ENCODE measurements at places on chromosomes 5 and 9.
A peak's percentile ranks its signal among the peaks of the same experiment; 100 is the strongest.

- no peak for DNase-seq
- peaks cover 6% of the 10 kb centered on the region for H3K4me1 ChIP-seq
- peaks cover 7% of the 10 kb centered on the region for H3K36me3 ChIP-seq
- H3K27ac ChIP-seq, result peak overlapping the region; percentile 48
- H3K4me3 ChIP-seq, result peak overlapping the region; percentile 85
- H3K27me3 ChIP-seq, result no peaks in the 10 kb centered on the region
Observed at GRCh38 chr5:127228540-127229184, 61.9 kb upstream of the MEGF10 start.

DNA sequence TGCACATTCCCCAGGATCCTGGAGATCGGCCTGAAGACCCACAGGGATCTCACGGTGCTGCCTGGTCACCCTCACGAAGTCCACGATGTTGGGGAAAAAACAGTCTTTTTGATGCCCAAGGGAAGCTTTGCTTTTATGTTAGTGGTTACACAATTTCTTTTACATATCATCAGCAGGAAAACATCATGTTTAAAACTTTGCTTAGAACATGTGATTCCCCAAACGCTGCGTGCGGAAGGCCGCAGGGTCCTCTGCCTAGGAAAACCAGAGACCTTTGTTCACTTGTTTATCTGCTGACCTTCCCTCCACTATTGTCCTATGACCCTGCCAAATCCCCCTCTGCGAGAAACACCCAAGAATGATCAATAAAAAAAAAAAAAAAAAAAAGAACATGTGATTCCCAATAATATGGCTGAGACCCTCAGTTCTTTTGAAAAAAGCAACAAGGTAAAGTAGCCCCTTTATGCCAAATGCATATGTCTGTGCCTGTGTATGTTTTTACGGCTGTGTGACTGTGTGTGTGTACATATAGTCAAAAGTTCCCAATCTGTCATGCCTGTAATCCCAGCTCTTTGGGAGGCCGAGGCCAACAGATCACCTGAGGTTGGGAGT is 11.5 kb upstream of the AGPAT2 start:
- DNase-seq, result no peak
- H3K27me3 ChIP-seq, result peaks cover 7% of the 10 kb centered on the region
- no peak overlapping the region for H3K4me3 ChIP-seq
- H3K4me1 ChIP-seq, result peaks cover 36% of the 10 kb centered on the region
- no peaks in the 10 kb centered on the region for H3K36me3 ChIP-seq

DNA sequence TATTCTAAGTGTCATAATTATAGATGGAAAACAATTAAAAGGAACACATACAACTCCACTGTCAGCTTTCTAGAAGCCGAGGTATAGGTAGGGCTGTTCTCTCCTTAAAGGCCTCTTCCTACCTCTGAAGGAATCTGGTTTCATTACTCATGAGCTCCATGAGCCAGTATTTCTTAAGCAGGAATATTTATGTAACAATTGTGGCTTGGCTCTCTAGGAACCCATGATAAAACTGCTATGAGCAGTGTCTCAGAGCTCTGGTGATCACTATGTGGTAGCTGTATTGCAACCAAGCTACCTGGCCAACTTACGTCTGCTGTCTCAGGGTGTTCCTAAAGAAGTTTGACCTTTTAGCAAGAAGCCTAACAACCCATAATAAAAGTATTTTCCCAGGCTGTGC is 157.7 kb downstream of the CEP120 start:
- H3K4me3 ChIP-seq, result no peak overlapping the region
- no peak for DNase-seq
- H3K27me3 ChIP-seq, result peaks cover 5% of the 10 kb centered on the region
- no peaks in the 10 kb centered on the region for H3K36me3 ChIP-seq
- no peak overlapping the region for H3K27ac ChIP-seq

DNA sequence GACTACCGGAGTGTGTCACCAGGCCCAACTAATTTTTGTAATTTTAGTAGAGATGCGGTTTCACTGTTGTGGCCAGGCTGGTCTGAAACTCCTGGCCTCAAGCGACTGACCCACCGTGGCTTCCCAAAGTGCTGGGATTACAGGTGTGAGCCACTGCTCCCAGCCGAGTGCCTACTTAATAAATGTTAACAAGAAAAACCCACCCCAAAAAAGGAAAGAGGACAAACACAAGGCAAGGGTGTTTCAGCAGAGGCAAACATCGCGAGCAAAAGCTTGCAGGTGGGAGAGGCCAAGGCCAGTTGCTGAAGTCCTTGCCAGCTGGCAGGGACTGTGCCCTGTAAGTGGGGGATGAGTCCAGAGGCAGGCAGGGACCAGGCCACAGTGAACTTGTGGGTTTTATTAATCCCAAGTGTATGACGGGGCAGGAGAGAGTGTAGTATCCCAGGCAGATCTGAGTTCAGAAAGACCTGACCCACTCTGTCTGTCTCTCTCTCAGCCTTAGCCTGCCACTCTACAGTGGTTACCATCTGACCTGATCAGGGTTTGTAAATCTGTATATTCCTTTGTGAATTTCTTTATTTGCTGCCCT is 6.4 kb upstream of the FPGS start:
- H3K4me3 ChIP-seq, result peak overlapping the region; percentile 74
- H3K27ac ChIP-seq, result peak overlapping the region; percentile 94
- H3K36me3 ChIP-seq, result peaks cover 4% of the 10 kb centered on the region
- DNase-seq, result no peak

- no peaks in the 10 kb centered on the region for H3K4me1 ChIP-seq
- H3K4me3 ChIP-seq, result no peak overlapping the region
- H3K27me3 ChIP-seq, result peaks cover 8% of the 10 kb centered on the region
- DNase-seq, result no peak
Observed at GRCh38 chr9:72685911-72686310, 164.5 kb downstream of the TMC1 start.

GRCh38 chr9:101130054-101130453 is 101.5 kb downstream of the PLPPR1 start:
- H3K27me3 ChIP-seq, result no peaks in the 10 kb centered on the region
- H3K36me3 ChIP-seq, result no peaks in the 10 kb centered on the region
- H3K27ac ChIP-seq, result no peak overlapping the region
- no peak overlapping the region for H3K4me3 ChIP-seq
- no peaks in the 10 kb centered on the region for H3K4me1 ChIP-seq

DNA sequence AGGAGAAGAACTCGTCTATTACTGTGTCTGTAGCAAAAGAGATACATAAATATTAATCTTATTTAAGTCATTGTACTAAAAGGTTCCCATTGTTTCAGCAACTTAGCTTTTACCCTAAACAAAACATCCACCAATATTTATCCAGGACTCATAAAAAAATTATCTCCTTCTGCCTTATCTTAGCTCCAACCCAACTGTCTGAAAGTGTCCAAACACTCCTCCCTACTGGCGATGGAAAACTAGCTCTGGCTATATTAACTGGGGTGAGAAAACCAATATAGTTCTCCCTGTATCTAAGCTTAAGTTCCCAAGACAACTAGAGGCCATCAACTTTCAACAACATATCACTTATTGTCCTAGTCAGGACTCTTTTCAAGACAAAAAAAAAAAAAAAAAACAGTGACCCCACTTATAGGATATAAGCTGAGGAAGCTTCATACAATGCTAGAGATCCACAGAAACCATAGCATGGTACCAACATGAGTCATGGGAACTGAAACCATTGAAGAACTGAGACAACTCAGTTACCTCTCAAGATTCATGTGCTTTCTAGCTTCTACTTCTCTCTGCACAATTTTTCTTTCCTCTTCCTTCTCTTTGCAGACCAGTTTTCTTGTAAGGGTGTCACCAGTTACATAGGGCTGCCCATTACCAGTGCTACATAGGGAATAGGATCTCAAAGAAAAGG is 150.7 kb upstream of the RASA1 start:
- peaks cover 47% of the 10 kb centered on the region for H3K4me1 ChIP-seq
- no peaks in the 10 kb centered on the region for H3K27me3 ChIP-seq
- DNase-seq, result no peak
- H3K36me3 ChIP-seq, result no peaks in the 10 kb centered on the region
- H3K4me3 ChIP-seq, result no peak overlapping the region

GRCh38 chr9:20649381-20649780 is 27.1 kb upstream of the MLLT3 start:
- H3K27ac ChIP-seq, result no peak overlapping the region
- H3K4me3 ChIP-seq, result no peak overlapping the region
- peaks cover 52% of the 10 kb centered on the region for H3K27me3 ChIP-seq
- H3K4me1 ChIP-seq, result no peaks in the 10 kb centered on the region
- DNase-seq, result no peak

GRCh38 chr5:53971551-53971950 is 338.8 kb downstream of the ARL15 start:
- no peaks in the 10 kb centered on the region for H3K4me1 ChIP-seq
- DNase-seq, result no peak
- H3K27ac ChIP-seq, result no peak overlapping the region
- H3K4me3 ChIP-seq, result no peak overlapping the region

DNA sequence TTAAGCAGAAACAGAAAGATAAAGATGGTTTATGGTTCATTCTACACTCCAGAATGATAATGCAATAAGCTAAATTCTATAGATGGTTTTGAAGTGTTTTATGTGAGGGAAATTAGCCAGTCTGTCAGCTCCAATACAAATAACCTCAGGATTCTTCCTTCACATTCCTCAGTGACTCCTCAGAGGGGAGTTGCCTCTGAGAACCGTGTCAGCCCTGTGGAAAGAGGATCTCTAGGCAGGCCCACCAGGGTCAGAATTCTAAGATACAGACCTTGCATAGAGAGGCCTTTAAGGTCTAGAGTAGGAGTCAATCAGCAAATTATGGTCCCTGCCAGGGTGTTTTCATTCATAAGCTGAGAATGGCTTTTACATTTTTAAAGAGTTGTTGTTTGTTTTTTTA is 26.6 kb downstream of the RUSC2 start:
- no peaks in the 10 kb centered on the region for H3K36me3 ChIP-seq
- H3K4me1 ChIP-seq, result peaks cover 2% of the 10 kb centered on the region
- no peak overlapping the region for H3K27ac ChIP-seq

DNA sequence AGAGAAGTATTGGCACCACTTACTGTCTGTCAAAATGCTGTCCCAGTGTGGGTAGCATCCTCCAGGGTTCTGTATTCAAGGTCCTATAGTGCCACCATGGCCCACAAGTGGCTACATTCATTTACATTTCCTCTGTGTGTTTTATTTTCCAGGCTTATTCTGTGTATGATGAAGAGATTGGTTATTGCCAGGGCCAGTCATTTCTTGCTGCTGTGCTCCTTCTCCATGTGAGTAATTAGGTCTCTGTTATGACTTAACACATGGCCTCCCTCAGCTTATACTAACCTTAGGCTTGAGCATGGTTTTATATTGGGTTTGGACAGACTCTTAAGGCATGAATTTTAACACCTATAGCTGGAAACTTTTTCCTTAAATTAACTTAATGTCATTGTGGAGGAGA is 36.7 kb downstream of the GPR21 start:
- peaks cover 30% of the 10 kb centered on the region for H3K36me3 ChIP-seq
- no peak overlapping the region for H3K4me3 ChIP-seq
- peaks cover 9% of the 10 kb centered on the region for H3K4me1 ChIP-seq
- H3K27me3 ChIP-seq, result no peaks in the 10 kb centered on the region

- no peak overlapping the region for H3K27ac ChIP-seq
- DNase-seq, result peak; percentile 31
- H3K4me1 ChIP-seq, result no peaks in the 10 kb centered on the region
- H3K4me3 ChIP-seq, result no peak overlapping the region
- H3K27me3 ChIP-seq, result no peaks in the 10 kb centered on the region
- peaks cover 42% of the 10 kb centered on the region for H3K36me3 ChIP-seq
Observed at GRCh38 chr9:98775831-98776441, 20.4 kb downstream of the ANKS6 start.

- peak overlapping the region; percentile 94 for H3K27ac ChIP-seq
- peak overlapping the region; percentile 66 for H3K4me3 ChIP-seq
- peak; percentile 77 for DNase-seq
- peaks cover 84% of the 10 kb centered on the region for H3K4me1 ChIP-seq
- peaks cover 44% of the 10 kb centered on the region for H3K36me3 ChIP-seq
Observed at GRCh38 chr9:125650271-125650737, 56.7 kb downstream of the MAPKAP1 start.

GRCh38 chr9:93801120-93801519 is 154.0 kb downstream of the BARX1 start:
- no peak overlapping the region for H3K27ac ChIP-seq
- no peaks in the 10 kb centered on the region for H3K36me3 ChIP-seq
- H3K27me3 ChIP-seq, result peaks cover 20% of the 10 kb centered on the region
- no peak overlapping the region for H3K4me3 ChIP-seq

DNA sequence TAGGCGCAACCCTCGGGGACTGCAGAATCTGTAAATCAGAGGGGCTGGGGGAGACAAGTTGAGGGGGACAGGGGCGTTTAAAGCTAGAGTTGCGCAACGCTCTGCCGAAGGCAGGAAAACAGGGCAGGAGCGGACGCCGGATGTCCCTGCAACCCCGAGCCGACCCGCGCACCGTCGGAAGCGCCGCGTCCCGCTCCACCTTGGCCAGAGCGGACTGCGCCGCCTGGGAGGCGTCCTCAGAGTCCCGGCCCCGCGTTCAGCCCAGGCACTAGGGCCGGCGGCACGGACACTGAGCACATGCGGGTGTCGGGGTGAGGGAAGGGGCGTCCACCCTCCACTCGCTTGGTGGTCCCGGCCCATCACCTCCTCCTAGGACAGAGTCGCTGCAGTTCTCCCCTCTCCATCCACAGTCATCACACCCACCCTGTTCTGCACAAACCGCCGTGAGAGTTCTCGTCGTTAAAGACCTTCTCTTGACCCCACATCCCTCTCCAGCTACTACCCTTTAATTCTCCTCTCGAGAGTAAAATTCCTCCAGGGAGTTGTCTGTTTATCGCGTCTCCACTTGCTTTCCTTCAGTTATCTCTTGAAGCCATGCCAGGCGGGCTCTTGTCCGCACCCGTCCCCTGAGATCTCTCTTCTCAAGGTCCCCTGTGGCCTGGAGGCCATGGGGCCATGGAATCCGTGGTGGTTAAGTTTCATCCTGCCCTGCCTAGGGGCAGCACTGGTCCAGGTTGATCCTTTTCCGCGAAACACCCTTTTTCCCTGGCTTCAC is 796 bp upstream of the PDLIM7 start:
- peak overlapping the region; percentile 84 for H3K4me3 ChIP-seq
- no peak for DNase-seq
- H3K27me3 ChIP-seq, result peaks cover 18% of the 10 kb centered on the region
- H3K36me3 ChIP-seq, result peaks cover 12% of the 10 kb centered on the region
- peak overlapping the region; percentile 85 for H3K27ac ChIP-seq

DNA sequence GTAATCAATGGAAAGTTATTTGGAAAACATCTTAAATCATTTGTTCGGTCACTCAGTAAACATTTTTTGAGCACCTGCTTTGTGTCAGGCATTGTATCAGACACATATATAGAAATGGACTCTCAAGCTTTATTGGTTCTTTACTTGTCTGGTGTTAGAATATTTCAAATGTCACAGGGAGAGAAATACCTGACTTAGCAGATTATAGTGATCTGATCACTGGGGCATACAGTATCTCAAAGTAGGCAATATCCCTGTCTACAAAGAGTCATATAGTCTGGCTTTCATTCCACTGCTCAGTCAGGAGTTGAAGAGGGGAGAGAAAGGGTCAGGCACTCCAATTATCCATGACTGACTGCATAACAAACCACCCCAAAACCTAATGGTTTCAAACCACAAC is 30.2 kb downstream of the ENTREP1 start:
- peaks cover 3% of the 10 kb centered on the region for H3K4me1 ChIP-seq
- H3K27ac ChIP-seq, result no peak overlapping the region
- no peaks in the 10 kb centered on the region for H3K36me3 ChIP-seq
- H3K4me3 ChIP-seq, result no peak overlapping the region

DNA sequence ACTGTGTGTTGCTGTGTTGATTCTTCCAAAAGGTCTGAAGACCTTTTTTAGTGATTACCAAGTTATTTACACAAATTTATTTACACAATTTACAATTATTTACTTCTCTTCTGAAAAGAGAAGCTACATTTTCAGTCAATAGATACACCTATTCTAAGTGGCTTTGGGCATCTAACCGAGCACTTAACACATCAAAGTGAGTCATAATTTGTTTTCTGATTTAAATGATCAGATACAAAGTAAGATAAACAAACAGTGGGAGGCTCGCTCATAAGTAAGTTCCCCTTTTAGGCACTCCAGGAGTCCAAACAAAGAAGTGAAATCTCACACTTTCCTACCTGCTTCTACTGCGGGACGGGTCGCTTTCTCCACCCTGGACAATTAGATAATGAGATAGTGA is 90.2 kb downstream of the APBA1 start:
- DNase-seq, result no peak
- no peaks in the 10 kb centered on the region for H3K36me3 ChIP-seq
- no peak overlapping the region for H3K27ac ChIP-seq
- H3K27me3 ChIP-seq, result no peaks in the 10 kb centered on the region

Measured in stimulated activated naive B cell treated with anti-CD40 and anti-IgM and Interleukin-4, amounts not matched to agents 10 μg/mL and 1 μg/mL and 100 μg/mL, for 72 hours (primary cell).